HCEC 1CT (cell line): ENCODE measurements at places on chromosomes 2 and 18.

DNA sequence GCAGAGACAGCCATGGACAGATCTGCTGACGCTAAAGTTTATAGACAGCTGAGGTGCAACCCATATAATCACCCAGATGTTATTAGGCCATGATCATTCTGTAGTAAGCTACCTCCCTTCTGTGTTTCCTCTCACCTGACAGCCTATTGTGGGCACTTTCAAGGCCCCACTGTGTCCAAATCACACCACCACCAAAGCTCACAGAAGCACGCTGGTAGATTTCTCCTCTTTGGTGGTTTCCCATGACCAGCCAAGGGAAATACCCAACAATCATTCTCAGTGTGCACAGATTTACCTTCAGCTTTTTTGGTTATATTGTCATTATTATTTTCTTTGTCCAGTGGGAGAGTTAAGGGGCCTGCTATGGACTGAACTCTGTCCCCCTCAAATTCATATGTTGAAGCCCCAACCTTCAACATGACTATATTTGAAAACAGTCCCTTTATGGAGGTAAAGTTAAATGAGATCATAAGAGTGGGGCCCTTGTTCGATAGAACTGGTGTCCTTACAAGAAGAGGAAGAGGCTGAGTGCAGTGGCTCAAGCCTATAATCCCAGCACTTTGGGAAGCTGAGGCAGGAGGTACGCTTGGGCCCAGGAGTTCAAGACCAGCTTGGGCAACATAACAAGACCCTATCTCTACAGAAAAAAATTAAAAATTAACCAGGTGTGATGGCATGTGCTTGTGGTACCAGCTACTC lies 74.0 kb upstream of the MSH6 start:
- no peak for DNase-seq

GRCh38 chr2:200736646-200737274 lies 75.0 kb upstream of the BZW1 start:
- DNase-seq: no peak

DNA sequence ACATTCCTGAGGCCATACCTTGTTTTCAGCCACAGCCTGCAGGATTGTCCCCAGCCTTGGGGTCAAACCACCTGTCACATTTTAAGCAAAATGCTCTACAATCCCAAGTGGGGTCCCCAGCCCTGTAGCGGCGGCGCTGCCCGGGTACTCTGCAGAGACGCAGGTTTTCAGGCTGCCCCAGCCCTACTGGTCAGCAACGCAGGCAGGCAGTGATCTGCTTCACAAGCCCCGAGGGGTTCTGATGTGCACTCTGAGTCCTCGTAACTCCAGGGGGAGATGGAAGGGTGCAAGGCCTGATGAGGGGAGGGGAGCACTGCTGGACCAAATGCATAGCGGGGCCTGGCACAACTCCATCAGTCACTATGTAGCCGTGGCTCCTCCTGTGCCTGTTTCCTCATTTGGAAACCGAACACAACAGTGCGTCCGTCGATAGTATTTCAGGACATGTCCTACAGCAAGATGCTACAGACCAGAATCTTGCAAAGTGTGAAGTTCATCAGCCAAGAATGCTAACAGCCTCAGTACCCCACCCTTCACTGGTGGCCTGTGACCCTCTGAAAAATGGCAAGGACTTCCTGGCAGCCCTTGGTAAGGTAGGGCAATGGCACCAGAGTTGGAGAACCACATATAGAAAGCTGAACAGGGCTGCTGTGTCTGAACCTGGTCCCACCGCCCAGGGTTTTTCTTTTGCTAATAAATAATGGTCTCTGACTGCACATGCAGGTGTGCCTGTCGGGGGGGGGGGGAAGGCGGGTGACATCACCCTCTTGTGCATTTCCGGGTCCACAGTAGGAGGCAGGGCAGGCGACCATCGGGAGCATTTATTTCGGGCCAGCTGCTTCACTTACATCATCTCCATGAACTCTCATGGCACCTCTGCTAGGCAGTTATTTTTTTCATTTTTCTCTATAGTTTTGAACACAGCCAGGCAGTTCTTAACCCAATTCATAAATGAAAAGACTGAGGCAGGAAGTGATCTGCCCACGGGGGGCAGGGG lies 50.6 kb upstream of the TFCP2L1 start:
- DNase-seq: no peak

- DNase-seq: no peak
Observed at GRCh38 chr18:30150586-30151250, 891.8 kb downstream of the DSC3 start.

DNA sequence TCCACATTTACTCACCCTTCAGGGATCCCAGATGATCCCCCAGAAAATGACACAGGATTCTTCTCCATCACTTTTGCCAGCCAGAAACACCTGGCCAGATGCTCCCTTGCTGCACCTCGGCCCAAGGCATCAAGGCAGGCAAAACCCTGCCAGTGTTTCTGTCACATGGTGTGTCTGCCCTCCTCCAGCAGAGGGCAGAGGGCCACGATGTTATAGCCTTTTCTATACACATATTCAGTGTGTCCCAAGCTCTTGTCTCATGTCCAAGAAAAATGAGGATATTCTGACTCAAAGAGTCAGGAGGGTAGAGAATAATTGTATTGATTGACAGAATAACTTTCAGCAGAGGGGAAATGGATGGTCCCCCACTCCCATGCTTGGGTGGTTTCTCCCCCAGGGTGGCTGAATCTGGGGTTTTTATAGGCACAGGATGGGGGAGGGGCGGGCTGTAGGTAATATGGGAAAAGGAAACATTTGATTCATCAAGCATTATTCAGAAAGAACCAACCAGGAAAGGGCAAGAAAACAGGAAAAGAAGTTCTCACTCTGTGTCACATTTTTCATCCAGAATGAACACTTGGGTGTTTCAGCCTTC lies 933.9 kb downstream of the TRIB2 start:
- DNase-seq: no peak

- DNase-seq: no peak
Observed at GRCh38 chr18:3727274-3727673, 277.3 kb downstream of the TGIF1 start.

DNA sequence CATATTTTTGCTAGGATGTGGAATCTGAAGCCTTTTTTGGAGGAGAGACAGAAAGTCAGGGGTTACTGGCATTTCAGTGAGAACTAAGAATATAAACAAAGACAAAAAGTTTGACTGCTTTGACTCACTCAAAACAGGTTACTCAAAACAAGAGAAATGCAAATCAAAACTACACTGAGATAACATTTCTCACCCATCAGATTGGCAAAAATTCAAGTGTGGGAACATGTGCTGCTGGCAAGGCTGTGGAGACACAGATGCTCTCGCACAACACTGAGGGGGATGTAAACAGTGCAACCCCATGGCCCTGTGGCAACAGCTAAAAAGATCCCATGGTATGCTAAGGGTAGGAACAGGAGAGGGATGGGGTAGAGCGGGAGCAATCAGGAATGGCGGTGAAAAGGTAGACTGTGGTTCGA lies 86.6 kb downstream of the DTNB start:
- no peak for DNase-seq

DNA sequence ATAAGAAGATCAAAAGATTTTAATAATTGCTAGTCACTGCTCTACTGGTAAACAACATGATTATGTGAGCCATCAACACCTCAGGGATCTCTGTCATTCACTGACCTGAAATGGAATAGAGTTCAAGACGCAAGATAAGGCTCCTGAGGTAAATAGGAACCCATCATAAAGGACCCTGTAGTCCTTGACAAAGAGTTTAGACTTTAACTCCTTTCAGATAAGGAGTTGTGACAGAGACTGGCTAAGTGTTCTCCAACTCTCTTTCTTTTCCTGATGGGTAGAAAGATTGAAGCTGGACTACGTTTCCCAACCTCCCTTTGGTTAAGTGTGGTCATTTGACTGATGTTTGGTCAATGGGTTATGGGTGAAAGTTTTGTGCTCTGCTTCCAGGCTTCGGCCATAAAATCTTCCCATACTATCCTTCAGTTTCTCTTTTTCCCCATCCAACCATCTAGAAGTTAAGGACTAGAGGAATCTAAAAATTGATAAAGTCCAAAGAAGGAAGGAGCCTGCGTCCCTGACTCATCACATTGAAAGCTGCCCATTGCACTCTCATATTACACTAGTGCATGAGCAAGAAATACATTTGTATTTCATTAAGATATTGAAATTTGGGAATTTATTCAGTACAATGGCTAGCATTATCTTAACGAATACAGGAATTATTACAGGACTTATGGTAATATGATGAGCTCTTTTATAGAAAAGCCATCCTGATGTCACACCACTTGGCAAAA lies 293.7 kb upstream of the ACVR2A start:
- DNase-seq: no peak

DNA sequence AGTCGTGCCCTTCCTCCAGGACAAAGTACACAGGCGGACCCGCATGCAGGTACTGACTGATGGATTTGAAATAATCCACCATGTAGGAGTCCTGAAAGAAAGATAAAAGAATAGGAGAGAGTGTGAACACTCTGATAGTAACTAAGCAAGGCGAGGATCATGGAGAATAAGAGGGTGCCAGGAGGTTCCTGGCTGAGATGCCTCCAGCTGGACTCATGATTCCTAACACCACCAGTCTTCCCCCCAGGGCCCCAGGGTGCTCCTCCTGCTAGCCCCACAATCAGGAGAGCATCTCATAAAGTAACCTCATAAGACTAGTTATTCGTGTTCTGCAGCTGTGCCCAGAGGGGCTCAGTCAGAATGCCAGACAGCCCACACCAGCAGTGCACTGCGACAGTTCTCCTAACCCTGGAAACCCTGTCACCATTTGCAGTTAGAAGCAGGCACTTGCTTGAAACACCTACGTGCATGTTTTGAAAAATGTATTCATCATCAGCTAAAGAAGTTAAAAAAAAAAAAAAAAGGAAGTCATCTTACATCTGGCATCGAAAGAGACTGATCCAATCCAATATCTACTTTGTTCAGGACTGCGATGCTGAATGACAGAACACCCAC lies 36.7 kb downstream of the RMC1 start:
- DNase-seq: no peak

DNA sequence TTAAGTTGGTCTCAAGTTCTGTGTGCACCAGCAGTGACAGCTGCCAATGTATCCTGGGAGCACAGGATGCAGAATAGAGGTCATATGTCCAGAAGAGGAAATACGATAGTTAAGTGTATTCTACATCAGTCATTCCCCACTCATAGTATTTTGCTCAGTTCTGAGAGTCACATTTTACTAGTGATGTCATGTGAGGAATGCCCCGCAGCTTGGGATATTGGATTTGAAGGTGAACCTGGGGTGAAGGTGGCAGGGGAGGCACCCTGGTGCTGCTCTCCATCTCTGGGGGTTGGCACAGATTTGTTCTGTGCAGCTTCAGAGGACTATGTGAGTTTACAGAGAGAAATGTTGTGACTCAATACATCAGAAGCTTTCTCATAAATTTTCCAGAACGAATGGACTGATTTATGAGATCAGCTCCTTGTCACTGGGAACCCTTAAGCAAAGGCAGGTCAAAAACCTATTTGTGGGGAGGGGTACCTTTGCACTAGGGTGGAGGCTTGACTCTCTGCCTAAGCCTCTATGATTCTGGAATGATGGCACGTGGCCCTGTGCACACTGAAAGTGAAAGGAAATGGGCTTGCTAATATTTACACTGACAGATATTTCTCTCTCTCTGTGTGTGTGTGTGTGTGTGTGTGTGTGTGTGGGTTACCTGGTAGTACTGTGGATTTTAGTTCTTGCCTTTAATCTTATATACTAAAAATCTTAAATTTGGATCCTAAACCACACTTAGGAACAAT lies 95.9 kb downstream of the NEB start:
- DNase-seq: peak; percentile 8
